ENCODE measurements at places on chromosomes 12 and 14.

GRCh38 chr12:115500872-115501271, 776.6 kb downstream of the MED13L start:
- DNase-seq: peak; percentile 6

GRCh38 chr12:67826946-67827720, 162.1 kb upstream of the IFNG-AS1 start:
- DNase-seq: peak; percentile 30

DNA sequence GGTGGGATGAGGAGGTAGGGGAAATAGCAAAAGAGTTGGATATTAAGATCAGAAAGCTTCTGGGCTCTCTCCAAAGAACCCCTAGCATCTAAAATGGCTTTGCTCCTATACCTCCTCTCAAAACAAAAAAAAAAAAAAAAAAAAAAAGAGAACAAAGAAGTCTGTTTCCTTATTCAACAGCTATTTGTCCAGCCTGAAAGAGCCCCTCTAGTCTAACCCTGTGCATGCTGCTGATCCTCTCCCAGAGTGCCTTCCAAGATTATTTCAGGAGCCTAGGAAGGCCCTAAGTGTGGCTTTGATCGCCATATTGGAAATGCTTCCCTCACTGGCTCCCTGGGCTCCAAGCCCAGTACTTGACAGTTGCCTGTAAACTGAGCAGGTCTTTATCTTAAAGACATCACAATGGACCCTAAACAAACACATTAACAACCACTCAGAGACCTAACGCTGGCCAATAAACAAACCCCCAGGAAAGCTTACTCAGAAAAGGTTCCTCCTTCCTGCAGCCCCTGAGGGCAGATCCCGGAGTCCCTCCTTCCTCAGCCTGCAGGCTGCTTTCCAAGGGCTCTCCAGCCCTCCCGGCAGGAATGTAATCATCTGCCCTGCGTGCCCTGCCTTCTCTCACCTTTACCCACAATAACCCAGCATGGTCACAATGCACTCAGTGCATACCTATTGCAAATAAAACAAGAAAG, 17.4 kb upstream of the COL2A1 start:
- no peak for DNase-seq

DNA sequence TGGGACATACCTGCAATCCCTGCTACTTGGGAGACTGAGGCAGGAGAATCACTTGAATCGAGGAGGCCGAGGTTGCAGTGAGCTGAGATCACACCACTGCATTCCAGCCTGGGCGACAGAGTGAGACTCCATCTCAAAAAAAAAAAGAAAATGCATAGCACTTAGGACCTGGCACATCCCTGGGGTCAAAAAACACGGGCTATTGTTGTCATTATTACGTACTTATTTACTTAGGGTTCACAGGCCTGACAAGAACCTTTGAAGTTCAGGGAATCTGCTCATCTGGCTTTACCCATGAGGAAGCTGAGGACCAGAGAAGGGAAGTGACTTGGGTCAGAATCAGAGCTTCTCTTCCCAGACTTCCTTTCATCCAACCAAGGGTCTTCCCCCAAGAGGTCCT, 35.2 kb downstream of the SMUG1 start:
- no peak for DNase-seq

- no peak for DNase-seq
Observed at GRCh38 chr12:121453629-121454028, 53.7 kb downstream of the RNF34 start.

DNA sequence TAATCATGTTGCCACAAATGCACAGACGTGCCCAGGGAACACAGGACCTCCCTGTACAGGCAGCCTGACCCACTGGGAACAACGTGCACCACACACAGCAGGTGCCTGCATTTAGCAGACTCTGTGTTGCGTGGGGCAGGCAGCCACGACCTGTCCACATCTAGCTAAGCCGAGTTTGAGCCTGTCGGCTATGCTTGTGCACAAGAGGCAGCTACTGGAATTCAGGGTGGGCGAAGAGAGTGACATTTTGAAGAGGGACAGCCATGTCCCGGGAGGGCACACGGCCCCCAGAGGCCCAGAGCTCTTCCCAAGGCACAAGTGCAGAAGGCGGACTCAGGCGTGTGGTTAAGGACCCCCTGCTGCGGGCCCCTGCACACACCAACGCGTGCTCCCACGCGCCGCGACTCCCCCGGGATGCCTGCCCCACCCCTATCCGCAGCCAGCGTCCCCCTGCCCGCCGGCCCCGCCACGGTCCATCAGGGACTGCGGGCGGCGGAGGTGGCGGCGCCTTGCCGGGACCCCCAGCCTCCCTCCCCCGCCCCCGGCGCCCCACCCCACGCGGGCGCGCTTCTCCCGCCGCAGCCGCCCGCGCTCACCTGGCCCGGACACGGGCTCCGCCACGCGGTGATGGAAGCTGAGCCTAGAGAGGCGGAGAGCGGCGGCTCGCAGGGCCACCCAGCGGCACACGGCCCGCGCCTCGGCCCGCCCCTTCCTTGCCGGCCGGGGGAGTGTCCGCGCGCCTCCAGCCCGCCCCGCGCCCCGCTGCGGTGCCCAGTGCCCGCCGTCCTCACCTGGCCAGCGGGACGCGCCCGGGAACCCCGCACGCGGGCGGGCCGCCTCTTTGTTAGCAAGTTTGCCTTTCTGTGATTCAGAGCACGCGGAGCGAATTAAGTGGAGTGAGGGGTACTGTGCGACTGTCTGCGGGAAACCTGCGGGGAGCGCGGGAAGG, 125.3 kb upstream of the PRMT8 start:
- no peak for DNase-seq

DNA sequence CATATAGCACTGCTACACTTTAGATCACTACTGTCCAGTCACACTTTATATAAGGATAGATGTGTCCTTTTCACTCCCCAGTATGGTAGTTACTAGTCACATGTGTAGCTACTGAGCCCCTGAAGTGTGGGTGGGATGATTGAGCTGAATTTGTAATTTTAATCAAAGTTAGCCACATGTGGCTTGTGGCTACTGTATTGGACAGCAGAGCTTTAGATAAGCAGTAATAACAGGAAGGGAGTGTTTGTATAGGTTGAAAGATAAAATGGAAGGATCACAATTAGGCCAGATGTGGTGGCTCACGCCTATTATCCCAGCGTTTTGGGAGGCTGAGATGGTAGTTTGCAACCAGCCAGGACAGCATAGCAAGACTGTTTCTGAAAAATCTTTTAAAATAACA, 23.5 kb downstream of the NAA30 start:
- no peak for DNase-seq

- no peak for DNase-seq
Observed at GRCh38 chr12:14129611-14130195, 148.3 kb upstream of the GRIN2B start.

- no peak for DNase-seq
Observed at GRCh38 chr14:102508410-102508773, 1.2 kb downstream of the ANKRD9 start.

- no peak for DNase-seq
Observed at GRCh38 chr12:114976959-114977358, 293.0 kb upstream of the TBX3 start.

DNA sequence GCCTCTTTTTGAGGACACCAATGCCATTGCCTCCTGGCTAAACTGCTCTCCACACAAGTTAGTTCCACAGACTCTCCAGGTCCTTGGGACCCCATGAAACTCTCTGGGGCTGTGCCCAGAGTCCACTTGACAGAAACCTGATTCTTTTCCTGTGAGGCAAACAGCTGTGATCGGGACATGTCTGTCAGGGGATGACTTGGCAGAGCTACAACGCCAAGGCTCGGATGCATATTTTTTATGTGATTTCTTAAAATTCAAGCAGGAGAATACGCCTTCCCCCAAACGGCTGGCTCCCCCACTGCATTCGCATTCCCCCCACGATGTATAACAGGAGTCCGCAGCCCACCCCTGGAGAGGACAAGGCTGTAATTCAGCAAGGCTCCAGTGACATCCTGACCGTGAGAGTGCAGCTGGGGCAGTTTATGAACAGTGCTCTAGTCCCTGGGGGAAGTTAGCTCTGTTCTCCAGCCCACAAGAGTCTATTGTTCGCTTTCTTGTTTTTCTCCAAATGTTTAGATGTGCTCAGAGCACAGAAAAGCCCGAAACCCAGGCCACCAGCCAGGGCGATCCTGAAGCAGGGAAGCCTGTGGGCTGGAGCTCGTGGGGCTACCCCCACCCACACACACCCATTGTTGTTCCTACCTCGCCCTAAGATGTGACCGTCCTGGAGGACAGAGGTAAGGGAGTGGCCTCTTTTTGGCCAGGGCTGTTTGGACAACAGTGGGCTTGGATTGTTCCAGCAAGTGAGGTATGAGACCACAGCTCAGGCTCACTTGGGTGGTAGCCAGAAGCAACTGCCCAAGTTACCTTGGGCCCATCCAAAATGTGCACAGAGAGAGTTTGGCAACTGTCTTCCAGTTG, 159.5 kb downstream of the ZFP36L1 start:
- no peak for DNase-seq
